ENCODE measurements at places on chromosomes 5 and 9.
A peak's percentile ranks its signal among the peaks of the same experiment; 100 is the strongest.

DNA sequence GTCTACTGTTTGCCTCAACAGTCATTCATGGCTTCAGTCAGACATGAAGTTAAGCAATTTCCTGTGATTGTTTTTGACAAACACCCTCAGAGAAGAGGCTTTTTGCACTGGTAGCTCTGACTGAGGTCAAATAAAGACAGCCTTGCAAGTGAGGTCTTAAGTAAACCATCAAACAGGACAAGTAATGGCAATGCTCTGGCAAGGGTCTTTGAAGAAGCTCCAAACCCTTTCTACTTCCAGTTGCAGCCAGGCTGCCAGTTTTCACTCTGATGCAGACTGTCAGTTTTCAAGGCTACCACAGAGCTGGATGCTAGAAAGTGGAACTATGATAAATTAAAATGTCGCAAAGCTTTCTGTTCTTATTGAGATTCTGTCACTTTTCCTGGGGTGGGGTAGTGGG is 421.5 kb upstream of the PTGER4 start:
- DNase-seq, result peak; percentile 13

DNA sequence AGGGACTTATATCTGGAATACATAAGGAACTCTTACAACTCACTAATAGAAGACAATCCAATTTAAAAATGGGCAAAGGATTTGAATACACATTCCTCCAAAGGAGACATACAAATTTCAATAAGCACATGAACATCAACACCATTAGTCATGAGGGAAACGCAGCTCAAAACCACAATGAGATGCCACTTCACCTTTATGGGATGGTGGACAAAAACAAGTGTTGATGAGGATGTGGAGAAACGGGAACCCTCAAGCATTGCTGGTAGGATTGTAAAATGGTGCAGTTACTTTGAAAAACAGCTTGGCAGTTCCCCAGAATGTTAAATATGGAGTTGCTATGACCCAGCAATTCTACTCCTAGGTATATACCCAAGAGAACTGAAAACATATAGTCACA is 72.7 kb upstream of the IER5L start:
- peak; percentile 66 for DNase-seq

DNA sequence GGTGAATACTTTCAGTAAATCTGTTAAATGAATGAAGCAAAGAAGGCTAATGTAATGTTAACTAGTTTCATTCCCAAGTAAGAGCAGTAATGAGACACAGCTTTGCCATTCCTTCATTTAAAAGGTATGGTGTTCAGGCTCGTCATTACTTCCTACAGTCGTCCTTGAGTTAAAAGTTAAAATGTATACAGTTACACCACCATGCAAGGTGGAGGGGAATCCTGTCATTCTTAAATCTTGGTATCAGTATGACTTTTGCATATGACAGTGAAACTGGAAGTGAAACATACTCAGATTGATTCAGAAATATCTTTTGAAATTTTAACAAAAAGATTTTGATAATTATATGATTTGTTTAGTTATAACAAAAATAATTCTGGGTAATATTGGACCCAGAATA is 25.9 kb downstream of the MTRR start:
- no peak for DNase-seq

DNA sequence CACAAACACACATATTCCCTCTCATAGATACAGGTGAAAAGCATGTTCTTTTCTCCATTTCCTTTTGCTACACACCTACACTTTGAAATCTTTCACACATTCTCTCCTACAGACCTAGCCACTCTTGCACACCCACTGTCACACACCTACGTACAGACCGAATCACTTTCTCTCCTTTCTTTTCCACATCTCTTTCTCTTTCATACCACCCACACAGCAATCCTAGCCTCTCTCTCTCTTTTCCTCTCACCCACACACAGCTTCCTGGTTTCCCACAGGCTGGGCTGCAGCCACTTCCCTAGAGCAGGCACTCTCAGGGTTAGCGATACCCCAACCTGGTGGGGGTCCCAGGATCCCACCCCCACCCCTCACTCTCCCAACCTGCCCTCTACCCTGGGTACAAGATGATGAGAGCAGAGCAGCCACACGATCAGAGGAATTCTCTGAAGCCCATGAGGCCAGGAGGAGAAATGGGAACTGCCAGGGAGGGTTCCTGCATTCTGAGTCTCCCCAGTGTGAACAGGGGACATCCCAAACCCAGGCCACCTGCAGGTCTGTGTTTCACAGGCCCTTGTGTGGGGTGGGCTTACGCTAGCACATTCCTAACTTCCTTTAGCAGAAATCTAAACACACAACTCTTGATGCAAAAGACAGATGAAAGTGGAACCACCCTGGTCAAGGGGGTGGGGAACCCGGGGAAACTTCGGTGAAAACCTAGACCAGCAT is 17.1 kb upstream of the SYNPO start:
- no peak for DNase-seq

DNA sequence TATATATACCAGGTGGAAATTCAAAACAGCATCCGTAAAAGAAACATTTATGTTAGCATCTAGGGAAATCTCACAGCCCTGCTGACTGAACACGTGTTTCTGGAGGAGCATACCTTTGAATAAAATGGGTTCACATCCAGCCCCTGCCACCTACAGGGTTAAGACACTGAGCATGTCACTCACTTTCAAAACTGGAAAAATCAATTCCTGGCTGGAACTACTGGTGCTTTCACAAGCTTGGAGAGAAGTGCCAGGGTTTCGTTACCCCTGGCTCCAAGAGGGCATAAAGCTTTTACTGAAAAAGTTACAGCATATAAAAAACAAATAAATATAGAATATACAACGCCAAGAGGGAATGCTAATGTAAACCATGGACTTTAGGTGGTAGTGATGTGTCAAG is 48.0 kb downstream of the SERINC5 start:
- DNase-seq, result no peak

DNA sequence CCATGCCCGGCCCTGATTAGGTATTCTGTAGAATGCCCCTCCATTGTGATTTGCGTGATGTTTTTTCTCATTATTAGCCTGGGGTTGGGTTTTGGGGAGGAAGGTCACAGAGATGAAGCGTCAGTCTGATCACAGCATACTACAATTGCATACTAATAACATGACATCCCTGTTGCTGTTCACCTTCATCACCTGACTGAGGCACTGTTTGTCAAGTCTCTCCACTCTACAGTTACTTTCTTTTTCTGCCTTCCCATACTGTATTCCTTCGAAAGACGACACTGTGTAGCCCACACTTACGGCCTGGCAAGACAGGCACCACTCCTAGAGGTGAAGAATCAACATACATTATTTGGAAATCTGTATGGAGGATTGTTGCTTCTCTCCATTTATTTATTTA is 5.5 kb downstream of the ZNF354C start:
- no peak for DNase-seq

DNA sequence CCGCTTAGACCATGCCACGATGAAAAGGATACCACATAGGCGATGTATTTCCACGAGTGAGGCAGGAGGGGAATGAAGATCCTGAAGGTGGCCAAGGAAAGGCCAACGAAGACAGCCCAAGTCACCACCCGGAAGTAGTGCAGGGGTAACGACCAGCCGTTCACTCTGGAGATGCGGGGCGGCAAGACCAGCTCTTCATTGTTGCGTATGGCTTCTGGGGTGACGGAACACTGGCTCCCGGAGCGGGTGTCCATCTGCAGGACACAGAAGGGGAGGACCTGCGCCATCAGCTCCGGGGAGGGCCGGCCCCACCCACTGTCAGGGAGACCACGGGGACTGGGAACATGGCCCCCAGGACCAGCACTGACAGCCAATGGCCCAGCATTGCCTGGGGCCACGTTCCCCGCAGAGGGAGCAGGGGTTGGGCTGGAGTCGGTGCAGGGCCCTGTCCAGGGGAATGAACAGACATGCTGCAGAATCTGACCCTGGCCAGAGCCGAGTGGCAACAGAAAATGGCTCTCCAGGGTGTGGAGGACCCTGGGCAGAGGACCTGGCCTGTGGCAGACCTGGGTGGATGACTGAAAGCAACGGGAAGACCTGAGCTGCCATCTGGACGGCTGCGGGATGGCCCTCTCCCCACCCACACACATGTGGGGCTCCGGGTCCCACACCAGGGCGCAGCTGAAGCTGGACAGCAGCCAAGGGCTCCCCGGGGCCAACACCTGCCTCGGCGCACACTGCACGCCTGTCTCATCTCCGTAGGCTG is 17.7 kb downstream of the ZDHHC11B start:
- no peak for DNase-seq

DNA sequence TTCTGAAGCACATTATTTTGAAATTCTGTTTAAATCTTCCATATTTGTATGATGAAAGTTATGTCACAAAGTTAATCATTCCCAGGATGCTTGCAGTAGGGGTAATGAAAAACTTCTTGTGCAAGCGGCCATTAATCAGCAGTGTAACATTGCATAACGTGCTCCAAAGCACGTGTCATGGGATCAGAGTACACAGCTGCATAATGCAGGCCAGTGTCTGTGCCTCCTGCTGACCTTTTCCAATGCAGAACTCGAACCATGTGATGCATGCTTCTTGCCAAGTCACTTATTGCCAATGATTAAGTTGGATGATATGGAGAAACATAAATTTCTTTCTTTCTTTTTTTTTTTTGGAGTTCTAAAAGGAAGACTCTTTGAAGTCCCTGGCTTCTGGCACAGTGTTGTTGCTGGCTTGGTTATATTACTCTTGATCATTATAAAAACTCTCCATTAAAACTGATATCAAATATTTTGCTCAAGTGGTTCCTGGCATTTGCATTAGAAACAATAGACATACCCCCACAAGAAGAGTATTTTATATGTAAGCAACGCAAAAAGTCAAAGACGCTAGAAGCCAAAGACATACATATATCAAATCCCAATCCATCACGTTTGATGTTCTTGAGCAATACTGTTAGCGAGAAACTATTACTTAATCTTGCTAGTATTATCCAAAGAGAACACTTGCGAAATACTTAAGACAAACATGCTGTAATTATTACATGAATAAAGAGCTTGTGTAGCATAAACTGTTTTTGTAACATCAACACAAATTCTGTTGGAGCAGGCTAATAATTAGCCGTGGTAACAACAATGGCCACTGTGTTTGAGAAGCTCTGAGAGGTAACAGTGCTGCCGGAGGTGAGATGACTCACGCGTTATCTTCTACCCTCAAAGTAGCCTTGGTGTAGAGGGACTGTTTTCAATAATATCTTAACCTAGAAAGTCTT is 164.2 kb downstream of the AUH start:
- DNase-seq, result peak; percentile 98

DNA sequence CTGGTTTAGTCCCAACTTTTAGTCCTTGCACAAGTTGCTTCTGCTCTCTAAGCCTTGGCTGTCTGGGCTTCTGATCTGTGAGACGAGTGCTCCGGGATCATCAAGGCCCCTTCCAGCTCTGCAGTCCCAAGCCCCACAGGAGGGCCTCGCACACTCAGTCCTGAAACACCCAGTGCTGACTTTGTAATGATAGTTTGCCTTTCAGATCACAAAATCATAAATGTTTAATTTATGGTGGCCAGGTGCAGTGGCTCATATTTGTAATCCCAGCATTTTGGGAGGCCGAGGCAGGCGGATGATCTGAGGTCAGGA is 95.9 kb upstream of the SLC25A48 start:
- DNase-seq, result no peak

GRCh38 chr5:164394686-164395194 is 889.3 kb downstream of the MAT2B start:
- DNase-seq, result no peak

DNA sequence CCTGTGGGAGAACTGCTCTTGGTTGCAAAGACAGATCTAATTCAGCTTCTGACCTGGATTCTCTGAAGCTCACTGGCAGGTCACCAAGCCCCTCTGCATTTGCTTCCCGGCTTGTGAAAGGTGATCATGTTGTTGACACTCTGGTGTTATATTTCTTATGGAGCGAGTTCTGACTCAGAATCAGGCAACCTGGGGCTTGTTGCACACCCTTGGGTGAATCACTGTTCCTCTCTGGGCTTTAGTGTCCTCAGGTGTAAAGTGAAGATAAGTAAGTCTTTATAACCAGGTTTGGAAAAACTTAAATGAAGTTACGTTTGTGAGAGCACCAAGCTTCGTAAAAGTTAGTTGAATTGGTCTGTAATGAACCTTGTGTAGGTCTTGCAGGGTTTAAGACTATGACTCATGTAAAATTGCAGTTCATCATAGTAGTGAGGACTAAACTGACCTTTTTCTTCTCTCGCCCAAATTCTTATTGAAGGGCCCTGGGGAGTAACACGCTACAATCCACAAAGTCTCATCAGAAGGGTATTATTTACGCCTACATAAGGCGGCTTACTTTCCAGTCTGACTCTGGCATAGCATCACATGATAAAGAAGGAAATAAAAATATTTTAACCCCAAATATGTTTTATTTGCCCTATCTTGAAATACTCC is 218.6 kb downstream of the TMEM38B start:
- DNase-seq, result no peak
